Dermis microvascular lymphatic vessel endothelial cell (primary cell): ENCODE measurements at places on chromosomes 16 and 17.

GRCh38 chr16:16096121-16096857, 127.0 kb downstream of the ABCC6 start:
- no peak for DNase-seq

- DNase-seq, result peak; percentile 78
Measured at GRCh38 chr17:4519361-4519788, 20.7 kb downstream of the SPNS2 start.

GRCh38 chr17:6526362-6527152, 29.8 kb downstream of the PITPNM3 start:
- peak; percentile 5 for DNase-seq

- peak; percentile 77 for DNase-seq
Measured at GRCh38 chr17:58527949-58528348, 13.5 kb upstream of the MTMR4 start.

DNA sequence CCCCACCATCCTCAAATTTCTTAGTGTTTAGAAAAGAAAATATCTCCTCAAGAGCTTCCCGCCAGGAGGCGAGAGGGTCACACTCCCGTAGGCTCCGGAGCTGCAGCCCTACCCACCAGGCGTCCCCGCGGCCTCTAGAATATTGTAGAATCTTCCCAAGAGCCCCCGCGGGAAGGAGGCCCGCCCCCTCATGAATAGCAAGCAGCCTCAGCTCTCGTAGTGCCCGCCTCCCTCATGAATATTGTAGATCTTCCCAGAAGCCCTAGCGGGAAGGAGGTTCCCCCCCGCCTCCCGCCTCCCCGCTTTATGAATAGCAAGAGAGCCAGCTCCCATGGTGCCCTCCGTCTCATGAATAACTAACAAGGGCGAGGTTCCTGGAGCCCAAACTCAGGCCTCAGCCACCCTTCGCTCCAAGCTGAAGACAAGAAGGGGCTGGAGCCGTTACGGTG, at the start of gene FBXO47:
TSS of gene FBXO47 (minus strand) at position 114 of the 449 bp plus-strand sequence. CDS start 4,378 bp downstream, outside the sequence.
- peak; percentile 85 for DNase-seq

DNA sequence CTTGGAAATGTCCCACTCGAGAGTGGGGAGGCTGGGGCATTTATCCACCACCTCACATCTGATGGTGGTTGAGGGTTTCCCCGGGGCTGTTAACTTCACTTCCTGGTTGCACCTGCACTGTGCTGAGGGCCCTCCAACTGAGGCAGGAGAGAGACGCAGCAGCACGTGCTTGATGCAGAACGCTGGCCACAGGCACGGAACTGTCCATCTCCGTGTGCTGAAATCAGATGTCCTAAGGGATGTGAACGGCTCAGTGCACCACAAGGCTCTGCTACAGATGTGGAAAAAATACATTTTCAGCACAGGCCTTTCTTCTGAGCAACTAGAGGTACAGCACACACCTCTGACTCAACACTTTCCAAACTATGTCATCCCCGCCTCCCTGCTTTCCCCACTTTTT, 114.8 kb upstream of the C16orf82 start:
- no peak for DNase-seq

- DNase-seq, result no peak
Measured at GRCh38 chr16:85461814-85462713, 151.1 kb upstream of the GSE1 start.

DNA sequence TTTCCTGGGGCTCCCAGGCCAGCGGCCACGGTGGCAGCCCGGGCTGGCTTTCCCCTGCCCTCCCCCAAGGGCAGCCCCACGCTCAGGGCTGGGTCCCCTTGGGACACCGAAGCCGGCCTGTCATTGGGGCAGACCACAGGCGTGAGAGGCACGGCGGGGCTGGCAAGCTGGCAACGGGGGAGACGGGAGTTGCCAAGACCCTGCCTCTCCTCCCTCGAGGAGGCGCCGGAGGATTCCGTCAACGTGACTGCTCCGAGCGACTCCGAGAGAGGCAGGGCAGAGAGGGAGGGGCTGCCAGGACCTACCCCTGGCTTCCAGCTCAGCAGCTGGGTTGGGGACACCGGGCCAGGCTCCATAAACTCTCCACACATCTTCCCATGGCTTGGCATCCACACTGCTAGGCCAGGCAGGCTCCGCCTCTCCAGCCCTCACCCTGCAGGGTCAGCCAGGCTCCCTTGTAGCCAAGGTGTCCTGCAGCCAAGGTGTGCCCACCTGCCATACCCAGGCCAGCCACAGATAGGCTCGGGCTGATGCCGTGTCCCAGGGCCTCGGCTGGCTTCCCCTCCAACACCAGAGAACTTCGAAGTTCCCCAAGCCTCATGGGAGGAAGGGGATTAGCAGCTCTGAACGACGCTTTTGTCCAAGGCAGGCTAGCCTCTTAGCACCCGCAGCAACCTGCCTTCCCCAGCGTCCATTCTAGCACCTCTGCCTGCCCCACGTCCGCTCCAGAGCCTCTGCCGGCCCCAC, 25.5 kb downstream of the TIMM22 start:
- DNase-seq, result no peak

- DNase-seq, result peak; percentile 17
Measured at GRCh38 chr16:57061084-57061905, 31.1 kb upstream of the CPNE2 start.

- no peak for DNase-seq
Measured at GRCh38 chr16:1258906-1259759, 3.3 kb downstream of the TPSD1 start.

- no peak for DNase-seq
Measured at GRCh38 chr17:43616029-43616351, 45.7 kb downstream of the MEOX1 start.

DNA sequence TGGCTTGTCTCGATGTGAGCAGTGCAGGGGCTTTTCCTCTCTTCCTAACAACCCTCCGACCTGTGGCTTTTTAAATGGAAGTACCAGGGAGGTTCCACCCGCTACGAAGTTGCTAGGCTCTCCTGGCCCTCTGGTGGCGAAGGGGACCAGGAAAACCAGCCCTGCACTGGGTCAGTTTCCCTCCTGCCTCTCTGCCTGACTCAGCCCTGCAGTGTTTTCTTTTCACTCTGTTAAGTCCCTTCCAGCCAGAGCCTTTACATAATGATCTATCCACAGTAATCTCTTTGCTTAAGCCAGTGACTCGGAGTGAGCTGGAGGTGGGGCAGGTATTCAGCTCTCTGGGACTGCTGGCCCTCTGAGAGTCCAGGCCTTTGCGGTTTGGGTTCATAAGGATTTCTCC, 331.3 kb upstream of the EEF2KMT start:
- DNase-seq, result no peak

- DNase-seq, result no peak
Measured at GRCh38 chr17:68097161-68097805, 61.7 kb downstream of the KPNA2 start.

GRCh38 chr17:77594416-77595209, 363.9 kb upstream of the TNRC6C start:
- no peak for DNase-seq

DNA sequence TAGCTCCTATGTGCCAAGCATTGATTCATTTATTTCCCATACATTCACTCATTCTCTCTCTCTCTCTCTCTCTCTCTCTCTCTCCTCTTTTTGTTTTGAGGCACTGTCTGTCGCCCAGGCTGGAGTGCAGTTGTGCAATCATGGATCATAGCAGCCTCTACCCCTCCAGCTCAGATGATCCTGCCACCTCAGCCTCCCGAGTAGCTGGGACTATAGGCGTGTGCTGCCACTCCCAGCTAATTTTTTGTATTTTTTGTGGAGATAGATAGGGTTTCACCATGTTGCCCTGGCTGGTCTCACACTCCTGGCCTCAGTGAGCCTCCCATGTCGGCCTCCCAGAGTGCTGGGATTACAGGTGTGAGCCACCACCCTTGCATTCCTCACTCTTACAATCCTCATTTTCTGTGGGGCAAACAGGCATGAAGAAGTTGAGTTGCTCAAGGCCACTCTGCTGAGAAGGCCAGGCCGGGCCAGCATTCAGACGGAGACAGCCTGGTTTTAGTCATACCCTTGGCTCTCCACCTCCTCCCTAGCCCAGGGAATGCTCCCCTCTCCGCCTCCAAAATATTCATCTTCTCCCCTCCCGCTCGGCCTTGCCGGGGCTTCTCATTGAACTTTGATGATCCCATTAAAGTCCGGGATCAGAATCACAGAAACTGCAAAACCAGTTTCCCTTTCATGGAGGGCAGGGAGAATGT, 765 bp upstream of the PRM2 start:
- no peak for DNase-seq

- DNase-seq, result no peak
Measured at GRCh38 chr17:14580499-14580898, 279.6 kb downstream of the HS3ST3B1 start.

DNA sequence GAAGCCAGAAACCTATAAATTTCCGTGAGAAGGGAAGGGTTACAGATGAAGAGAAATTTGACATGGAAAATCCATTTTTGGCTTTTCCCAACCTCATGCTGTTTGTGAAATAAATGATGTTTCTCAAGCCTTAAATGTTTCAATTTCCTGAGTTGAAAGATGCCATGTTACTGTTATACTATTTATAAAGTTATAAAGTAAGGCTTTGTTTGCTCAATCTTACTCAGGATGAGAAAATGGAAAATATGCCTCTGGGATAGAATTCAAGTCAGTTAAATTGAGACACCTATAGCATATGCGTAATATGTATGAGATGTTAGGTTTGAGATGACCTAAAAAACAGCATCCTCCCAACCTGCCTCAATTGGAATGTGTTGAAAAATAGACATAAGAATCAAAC, 19.9 kb upstream of the FAM20A start:
- DNase-seq, result no peak

DNA sequence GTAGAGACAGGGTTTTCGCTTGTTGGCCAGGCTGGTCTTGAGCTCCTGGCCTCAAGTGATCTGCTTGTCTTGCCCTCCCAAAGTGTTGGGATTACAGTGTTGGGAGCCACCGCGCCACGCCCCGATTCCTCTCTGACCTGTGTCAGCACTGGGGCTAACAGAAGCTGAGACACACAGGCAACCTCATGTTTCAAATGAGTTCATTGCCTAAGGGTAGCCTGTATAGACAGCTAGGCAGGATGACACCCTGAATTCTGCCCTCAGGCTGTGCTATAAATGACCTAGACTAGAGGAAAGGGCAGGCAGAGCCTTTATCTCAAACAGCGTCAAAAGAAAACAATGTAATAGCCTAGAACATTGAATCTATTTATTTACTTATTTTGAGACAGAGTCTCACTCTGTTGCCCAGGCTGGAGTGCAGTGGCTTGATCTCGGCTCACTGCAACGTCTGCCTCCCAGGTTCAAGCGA, 2.3 kb upstream of the CDK3 start:
- DNase-seq, result no peak
